ENCODE measurements at places on chromosomes 1 and 21.

DNA sequence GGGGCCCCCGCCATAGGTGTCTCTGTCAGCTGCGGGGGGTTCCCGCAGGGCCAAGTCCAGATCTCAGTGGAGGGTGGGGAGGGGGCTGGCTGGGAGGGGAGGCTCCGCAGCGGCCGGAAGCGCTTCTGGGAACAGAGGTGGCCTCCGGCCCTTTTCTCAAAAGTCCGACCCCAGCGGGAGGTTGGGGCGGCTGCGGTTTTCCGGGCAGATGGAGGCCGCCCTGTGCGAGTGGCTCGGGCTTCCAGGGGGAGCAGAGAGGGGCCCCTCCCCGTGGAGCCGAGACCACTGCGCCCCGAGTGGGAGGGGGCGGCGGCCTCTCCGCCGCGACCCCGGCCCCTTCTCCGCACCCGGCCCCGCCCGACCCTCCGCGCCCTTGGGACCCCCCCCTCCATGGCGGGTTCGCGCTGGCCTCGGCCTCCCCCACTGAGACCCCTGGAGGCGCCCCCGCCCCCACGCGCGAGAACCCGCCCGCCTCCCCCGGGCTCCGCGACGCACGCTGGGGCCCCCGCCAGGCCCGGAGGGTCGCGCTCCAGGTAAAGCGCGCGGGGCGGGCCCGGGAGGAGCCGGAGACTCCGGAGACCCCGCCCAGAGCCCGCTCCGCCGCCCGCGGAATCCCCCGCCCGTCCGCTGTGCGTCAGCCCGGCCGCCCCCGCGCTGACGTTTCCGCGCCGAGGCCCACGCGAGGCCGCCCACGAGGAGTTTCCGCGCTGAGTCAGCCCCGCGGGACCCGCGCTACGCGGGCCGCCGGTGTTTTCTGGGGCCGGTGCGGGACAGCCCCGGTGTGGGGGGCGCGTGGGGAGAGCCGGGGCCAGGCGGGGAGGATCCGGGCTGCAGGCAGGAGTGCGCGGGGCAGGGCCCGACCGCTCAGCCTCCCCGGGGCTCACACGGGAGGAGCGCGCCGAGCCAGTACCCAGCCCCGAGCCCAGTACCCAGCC is 5.2 kb downstream of the TNFRSF18 start:
- peak; percentile 81 for DNase-seq

GRCh38 chr1:11831945-11832725 is 15.4 kb downstream of the NPPA start:
- DNase-seq = no peak

DNA sequence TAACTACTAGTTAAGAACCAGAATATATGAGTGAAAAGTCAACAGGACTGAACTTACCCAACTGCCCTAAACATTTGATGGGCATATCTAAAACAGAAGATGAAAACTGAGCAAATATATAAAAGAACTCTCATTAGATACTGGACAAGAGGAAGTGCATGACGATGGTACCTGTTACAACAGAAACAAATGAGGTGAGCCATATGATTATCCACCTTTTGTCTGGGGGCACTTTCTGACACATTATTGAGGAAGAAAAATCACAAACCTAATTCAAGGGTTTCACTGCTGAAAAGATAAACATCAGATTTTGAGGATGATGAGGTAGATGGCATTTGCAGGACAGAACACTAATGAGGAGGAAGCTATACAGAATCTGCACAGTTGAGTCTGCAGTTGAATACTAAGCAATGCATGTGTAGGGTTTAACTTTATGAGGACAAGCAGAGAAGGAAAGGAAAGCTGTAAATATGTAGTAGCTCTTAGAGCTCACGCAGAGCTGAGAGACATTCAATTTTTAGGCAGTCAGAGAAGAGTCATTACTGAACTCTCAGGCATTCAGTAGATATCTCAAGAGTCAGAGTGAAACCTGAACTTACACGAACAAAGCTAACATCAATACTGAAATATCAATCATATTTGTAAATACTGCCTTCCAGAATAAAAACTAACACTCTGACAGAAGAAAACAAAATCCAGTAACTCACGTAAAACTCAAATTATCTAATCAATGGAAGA is 262.1 kb downstream of the AKT3 start:
- no peak for DNase-seq

- DNase-seq = no peak
Measured at GRCh38 chr1:192580351-192580962, 4.9 kb downstream of the RGS1 start.

- no peak for DNase-seq
Measured at GRCh38 chr21:26982767-26983166, 15.9 kb upstream of the ADAMTS5 start.

- no peak for DNase-seq
Measured at GRCh38 chr1:230379928-230380327, 46.2 kb downstream of the PGBD5 start.

DNA sequence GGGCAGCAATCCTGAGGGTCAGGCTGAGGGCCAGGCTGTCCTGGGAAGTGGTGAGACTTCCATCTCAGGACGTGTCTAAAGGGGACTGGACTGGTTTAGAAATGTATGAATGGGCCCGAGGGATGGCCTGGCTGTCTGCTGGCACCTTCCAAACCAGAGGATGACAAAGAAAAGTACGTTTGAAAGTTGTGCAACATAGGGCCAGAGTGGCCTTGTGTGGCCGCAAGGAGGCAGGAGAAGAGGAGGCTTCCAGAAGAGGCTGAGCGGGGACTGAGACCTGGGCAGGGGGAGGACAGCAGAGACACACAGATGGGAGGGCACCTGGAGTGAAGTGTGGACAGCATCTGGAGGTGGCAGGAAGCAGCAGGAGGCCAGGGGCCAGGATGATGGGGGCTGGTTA is 2.6 kb upstream of the SYTL1 start:
- DNase-seq = no peak

- DNase-seq = no peak
Measured at GRCh38 chr21:33455686-33456446, 23.9 kb downstream of the TMEM50B start.

DNA sequence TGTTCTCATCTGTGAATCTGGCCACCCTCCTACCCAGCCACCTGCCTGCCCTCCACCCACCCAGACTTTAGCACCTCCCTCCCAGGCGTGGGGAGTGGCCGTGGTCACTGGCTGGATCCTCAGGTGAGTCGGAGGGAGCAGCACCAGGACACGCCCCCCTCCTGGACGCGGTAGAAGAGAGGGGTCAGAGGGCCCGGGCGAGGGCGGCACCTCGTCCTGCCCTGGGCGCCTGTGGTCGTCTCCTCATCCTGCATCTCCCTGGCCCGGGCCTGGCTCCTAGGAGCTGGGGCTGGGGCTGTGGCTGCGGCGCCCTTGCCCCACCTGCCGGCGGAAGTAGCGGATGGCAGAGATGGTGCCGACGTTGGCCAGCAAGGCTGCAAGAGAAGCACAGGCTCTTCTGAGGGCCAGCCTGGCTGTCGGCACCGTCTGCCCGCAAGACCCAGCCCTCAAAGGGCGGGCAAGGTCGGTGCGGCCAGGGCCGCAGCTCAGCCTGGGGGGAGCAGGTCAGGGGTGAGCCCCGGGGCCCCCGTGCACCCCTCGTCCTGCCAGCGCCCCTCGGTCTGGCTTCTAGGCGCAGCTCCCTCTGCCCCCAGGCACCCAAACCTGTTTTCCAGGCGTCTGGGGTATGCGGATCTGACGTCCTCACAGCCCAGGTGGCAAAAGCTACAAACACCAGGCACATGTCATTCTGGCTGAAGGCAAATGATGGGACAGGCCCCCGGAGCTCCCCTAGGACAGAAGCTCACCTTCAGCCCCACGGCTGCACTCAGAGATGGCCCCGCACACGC is 5.8 kb downstream of the PERM1 start:
- peak; percentile 48 for DNase-seq

- no peak for DNase-seq
Measured at GRCh38 chr1:202058001-202058908, 47.9 kb downstream of the ELF3 start.

GRCh38 chr1:29669912-29670311 is 433.6 kb downstream of the PTPRU start:
- no peak for DNase-seq

GRCh38 chr1:164635803-164636731 is 77.1 kb downstream of the PBX1 start:
- no peak for DNase-seq

GRCh38 chr1:70509996-70510876 is 99.2 kb downstream of the CTH start:
- DNase-seq = no peak

GRCh38 chr1:33176362-33176850 is 5.4 kb downstream of the TRIM62 start:
- no peak for DNase-seq

GRCh38 chr1:41500378-41500777 is 15.9 kb upstream of the EDN2 start:
- DNase-seq = no peak

GRCh38 chr1:34101151-34101550 is 63.9 kb downstream of the CSMD2 start:
- no peak for DNase-seq

DNA sequence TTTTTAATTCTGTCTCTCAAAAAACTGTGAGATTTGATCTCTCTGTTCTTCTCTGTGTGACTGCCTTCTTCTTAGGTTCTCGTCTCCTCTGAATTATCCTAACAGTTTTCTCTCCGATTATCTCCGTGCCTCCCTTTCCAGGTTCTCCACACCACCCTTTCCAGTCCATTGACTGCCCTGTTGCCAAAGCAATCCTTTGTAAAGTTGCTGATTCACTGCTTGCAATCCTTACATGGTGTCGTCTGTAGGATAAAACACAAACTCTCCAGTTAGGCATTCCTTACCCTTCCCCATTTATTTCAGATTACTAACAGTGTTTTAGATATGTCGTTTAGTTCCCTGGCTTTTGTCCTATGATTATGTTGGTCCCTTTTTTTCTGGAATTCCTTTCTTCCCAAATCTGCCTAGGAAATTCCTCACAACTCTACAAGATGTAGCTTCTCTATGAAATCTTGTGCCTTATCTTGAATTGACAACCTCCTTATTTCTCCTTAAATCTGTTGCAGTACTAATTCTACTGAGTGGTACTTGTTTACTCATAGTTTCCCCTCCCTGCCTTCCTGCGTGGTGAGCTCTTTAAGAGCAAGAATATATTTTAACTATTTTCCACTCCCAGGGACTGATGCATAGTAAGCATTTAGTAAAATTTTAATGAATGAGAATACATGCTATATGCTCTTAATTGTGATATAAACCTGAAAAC is 22.3 kb downstream of the RCOR3 start:
- no peak for DNase-seq

GRCh38 chr1:25889470-25889869 is 14.0 kb upstream of the PAQR7 start:
- DNase-seq = no peak

DNA sequence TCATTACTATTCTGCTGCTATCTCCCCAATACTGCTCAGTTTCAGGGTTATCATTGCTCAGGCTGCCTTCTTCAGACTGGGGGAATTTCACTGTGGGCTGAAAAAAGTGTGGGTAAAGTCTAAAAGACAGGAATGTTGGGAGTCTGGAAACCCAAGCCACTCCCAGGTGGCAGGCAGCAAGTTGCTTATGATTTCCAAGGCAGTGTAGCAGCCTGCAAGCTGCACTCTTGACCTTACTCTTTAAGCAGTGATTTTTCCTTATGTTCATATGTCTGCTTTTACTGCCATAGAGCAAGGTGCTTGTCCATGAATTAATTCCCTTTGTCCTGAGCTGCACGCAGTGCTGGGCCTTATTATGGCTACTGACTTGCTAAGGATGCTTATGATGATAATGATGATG is 53.1 kb downstream of the PHC2 start:
- no peak for DNase-seq

DNA sequence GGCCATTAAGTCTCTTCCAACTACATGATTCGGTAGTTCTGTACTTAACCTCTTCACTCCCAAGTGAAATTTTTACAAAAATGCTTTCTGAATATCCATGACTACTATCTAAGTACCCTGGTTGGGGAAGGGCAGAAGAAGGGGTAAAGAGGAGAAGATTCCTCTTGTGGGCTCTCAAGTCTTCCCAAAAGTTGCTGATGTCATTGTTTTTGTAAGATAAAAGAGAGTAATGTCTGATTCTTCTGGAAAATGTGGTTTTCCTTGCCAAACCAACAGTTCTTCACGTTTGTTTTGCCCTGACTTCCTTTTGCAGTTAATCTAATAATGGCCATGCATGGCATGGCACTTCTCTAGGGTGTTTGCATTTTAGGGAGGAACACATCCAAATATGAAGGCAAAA is 34.7 kb upstream of the AK4 start:
- DNase-seq = no peak

- no peak for DNase-seq
Measured at GRCh38 chr1:54364995-54365394, 41.2 kb downstream of the SSBP3 start.

GRCh38 chr1:41045740-41046139 is 24.2 kb upstream of the SLFNL1 start:
- no peak for DNase-seq

GRCh38 chr1:52552236-52552504 is 722 bp downstream of the TUT4 start:
- peak; percentile 56 for DNase-seq

- no peak for DNase-seq
Measured at GRCh38 chr1:51863384-51863783, 15.1 kb downstream of the NRDC start.

DNA sequence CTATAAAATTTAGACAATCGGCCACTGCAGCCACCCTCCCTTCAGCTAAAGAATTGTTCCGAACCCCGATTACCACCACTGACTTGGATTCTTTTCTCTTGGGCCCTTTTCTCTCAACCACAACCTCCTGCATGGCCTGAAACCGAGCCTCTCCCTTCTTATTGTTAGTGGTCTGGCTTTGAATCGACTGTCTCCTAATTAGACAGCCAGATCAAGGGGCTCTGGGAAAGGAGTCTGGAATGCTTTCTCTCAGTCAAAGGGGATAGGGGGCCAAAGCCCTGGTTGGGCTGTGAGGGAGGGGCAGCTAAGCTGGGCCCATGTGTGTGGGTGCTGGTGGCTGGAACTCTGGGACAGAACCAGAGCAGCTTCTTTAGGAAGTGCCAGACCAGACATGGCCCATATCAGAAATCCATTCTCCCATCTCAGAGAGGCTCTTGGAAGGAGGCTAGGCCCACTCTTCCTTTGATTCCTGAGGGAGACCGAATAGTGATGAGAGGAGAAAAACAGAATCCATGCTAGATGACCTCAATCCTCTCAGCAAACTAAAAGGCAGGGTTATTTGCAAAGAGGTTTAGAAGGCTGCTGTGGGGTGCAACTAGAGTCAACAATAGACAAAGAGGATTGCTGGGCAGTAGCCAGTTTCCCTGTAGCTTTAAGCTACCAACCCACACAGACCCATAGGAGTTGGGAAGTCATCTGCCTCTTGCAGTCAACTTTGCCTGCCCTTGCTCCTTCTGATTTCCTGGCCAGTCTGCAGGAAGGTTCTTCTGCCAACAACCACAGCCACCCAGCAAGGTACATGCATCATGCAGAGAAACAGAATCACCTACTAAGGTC is 117.6 kb downstream of the AK5 start:
- DNase-seq = no peak
